ENCODE measurements at places on chromosomes 16 and 17.

GRCh38 chr16:85924675-85925074 is 25.7 kb downstream of the IRF8 start:
- no peak for DNase-seq

DNA sequence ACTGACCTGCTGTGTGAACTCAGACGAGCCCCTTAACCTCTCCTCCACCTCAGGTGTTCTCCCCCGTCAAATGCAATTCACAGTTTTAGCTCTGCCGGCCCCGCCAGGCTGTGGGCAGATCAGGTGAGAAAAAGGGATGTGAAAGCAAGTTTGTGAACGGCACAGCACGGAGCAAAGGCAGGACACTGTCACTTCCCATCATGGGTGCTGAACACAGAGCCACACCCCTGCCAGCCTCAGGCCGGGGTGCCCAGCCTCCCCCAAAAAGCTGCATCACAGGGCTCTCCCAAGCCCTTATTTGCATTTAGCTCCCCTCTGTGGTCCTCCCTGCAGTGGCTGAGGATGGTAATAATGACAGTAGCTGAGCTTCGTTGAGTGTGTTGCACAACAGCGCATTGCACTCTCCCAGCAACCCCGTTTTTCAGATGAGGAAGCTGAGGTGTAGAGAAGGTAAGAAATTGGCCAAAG is 88.8 kb upstream of the TNRC6C start:
- peak; percentile 71 for DNase-seq

DNA sequence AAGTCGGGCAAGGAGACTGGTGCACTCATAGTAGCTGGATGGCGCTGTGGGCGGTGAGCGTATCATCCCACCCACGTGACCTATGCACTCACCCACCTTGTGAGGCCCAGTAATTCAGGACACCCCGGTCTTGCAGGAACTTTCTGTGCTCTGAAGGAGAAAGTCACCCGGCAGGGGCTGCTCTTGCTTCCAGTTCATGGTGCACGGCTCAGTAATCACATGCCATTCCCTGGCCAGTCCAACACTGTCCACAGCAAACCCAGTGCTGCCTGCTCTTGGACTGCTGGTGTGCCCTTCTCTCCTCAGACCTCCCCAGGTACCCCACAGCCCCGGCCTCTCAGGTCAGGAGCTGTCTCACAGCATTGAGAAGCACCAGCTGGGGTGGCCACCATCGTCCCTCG is 16.4 kb upstream of the RHBDF2 start:
- peak; percentile 47 for DNase-seq

GRCh38 chr16:30478766-30479478 is 6.4 kb downstream of the ITGAL start:
- DNase-seq, result no peak

DNA sequence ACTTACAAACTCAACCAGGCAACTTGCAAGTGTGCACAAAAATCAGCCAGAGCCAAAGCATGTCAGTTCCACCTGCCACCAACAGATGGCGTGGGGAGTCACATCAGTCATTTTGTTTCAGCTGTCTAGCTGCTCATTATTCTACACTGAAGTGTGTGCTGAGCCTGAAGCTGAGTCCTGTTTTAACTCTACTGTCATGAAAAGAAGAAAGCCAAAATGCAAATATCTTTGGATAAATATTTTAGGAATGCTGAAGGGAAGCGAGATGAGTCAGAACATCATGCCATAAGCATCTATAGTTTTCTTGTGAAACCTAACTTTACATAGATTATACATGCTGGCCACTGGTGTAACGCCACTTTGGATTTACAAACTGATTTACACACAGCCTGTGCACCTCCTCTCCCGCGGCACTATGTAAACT is 172.6 kb downstream of the CDK5R1 start:
- DNase-seq, result peak; percentile 70

- DNase-seq, result no peak
Observed at GRCh38 chr17:1967213-1967612, 57.9 kb downstream of the RTN4RL1 start.

DNA sequence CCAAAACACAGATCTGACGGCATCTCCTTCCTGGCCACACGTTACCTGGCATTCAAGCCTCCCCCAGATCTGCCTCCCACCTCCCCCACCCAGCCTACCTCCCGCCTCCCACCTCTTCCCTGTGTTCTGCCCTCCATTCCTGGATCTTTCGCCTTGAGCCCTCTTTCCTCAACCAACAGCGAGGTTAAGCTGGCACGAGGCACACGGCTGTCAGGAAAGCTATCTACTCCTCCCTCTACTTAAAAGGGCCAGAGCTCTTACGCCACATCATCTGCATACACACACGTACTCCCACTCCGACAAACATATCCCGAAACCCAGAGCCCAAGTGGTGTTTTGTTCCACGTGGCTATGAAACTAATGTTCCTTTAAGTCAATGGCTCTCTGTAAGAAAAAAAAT is 18.0 kb downstream of the WDR45B start:
- no peak for DNase-seq

GRCh38 chr16:9033125-9033830 is 58.2 kb upstream of the HAPSTR1 start:
- no peak for DNase-seq

- no peak for DNase-seq
Observed at GRCh38 chr16:55324285-55325079, 479 bp downstream of the IRX6 start.

DNA sequence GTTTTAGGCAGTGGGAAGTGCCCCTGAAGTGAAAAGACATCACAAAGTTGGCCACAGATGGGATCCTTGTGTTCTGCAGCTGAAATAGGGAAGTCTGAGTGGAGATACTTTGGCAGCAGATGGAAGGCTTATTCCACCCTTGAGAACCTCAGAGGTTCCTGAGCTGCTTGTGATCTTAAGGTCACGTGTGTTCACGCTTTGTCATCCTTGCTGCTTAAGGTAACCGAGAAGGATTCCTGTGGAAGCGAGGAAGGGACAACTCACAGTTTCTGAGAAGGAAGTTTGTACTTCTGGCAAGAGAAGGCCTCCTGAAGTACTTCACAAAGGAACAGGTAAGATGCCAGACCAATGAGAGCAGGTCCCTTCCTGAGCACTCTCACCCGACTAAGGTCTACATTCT is 12.2 kb downstream of the ADAP2 start:
- DNase-seq, result no peak

DNA sequence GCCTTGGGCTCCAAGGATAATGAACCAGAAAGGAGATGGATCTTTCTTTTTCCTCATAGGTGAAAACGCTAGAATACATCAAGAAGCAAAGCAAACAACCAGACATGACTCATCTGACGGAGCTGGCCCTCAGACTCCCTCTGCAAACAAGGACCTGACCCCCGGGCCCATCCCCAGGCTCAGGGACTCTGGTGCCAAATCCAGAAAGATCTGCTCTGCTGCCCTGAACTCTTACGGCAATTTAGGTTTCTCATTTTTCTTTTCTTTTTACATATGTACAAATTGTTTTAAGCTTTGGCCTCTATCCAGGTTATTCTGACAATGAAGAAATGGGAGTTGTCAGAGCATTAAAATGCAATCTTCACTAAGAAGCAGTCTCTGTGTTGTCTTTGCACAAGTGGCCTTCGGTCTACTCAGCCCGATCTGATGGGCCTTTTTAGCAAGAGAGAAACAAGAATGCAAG is 17.7 kb downstream of the KNOP1 start:
- no peak for DNase-seq

DNA sequence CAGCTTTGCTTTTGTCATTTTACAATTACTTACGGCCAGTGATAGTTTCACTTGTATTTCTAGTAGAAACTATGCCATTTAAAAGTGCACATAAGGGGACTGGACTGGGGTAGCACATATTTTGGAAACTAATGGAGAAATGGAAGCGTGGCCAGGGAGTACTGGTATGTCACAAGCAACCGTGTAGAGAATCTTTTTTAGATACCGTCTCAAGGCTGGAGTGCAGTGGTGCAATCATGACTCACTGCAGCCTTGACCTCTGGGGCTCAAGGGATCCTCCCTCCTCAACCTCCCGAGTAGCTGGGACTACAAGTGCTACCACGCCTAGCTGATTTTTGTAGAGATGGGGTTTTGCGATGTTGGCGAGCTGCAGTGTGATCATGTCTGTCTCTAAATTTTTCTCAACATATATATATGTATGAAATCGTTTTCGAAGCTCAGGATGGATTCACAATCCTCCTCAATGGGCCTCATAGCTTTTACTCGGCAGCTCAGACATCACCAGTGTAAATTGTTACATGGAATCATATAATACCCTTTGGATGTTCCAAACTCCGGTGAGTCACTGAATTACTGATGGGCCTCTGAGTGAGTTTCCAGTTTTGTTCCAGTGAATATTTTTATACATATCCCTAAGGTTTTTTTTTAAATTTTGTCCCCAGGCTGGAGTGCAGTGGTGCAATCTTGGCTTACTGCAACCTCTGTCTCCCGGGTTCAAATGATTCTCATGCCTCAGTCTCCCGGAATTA is 51.7 kb downstream of the ZNF778 start:
- DNase-seq, result no peak

DNA sequence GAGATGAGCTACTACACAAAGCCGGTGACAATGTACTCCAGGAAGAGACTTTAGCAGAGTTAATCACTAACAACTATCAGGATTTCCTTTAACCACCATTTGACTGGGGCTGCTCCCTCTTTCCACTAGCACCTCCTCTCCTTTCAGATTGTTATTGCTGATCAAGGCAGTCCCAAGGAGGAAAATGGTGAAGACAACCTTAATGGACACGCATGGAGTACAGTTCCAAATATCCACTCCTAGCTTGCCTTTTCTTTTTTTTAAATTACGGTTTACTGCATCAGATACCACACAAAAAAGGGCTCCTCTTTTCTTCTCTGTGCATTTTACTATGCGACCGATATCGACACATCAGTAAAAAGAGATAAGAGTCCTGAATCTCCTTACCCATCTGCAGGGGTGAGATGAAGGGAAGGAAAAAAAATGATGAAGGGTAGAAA is 30.9 kb downstream of the FAM222B start:
- no peak for DNase-seq

GRCh38 chr17:68854452-68854851 is 100.7 kb downstream of the ABCA8 start:
- DNase-seq, result no peak

GRCh38 chr17:44738214-44738906 is 20.4 kb upstream of the ADAM11 start:
- DNase-seq, result no peak

DNA sequence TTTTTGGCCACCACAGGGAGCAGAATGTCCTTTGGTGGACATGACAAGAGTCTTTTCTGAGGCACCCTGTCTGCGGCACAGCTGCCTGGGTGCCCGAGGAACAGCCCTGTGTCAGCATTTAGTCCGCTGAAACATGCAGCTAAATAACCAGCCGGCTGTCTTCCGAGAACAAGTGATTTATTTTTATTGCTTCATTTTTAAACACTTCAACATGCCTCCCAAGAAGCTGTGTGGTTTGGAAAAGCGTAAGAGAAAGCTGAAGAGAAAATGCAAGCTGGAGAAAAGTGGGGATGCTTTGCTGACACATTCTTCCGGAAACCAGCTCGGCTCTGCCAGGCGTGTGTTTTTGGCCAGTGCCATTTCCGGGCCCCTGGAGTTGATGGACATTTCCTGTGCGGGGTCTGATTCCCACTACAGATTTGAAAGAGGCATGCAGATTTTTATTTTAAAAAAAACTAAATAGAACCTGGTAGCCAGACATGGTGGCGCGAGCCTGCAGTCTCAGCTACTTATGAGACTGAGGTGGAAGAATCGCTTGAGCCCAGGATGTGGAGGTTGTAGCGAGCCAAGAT is 94.7 kb downstream of the SEC14L1 start:
- no peak for DNase-seq

GRCh38 chr17:66673668-66674276 is 161.1 kb upstream of the CACNG5 start:
- DNase-seq, result peak; percentile 55
